ENCODE measurements at places on chromosomes 1 and 21.

GRCh38 chr1:66920543-66920942 is 4.1 kb downstream of the DNAI4 start:
- no peak for DNase-seq
- H3K4me1 ChIP-seq = peaks cover 14% of the 10 kb centered on the region
- no peaks in the 10 kb centered on the region for H3K36me3 ChIP-seq
- H3K27me3 ChIP-seq = no peaks in the 10 kb centered on the region
- H3K4me3 ChIP-seq = no peak overlapping the region
- H3K27ac ChIP-seq = no peak overlapping the region

DNA sequence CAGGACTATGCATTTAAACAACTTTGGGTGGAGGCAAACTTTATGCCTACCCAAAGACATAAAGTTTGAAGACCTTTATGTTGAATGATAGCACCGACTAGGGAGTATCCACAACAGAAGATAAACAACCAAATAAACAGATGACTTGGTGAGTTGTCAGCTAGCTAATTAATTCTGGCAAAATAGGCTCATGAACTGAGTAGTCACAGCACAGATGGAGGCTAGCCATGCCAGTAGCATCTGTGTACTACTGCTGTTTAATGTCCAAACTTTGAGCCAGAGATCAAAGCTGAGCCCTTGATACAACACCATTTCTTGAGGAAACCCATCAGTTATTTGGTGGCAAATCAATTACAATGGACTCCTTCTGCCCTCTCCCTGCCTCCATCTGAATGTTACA is 40.3 kb upstream of the CCDC190 start:
- no peaks in the 10 kb centered on the region for H3K36me3 ChIP-seq
- no peak for DNase-seq
- H3K27me3 ChIP-seq = no peaks in the 10 kb centered on the region
- H3K27ac ChIP-seq = no peak overlapping the region
- H3K4me3 ChIP-seq = no peak overlapping the region

DNA sequence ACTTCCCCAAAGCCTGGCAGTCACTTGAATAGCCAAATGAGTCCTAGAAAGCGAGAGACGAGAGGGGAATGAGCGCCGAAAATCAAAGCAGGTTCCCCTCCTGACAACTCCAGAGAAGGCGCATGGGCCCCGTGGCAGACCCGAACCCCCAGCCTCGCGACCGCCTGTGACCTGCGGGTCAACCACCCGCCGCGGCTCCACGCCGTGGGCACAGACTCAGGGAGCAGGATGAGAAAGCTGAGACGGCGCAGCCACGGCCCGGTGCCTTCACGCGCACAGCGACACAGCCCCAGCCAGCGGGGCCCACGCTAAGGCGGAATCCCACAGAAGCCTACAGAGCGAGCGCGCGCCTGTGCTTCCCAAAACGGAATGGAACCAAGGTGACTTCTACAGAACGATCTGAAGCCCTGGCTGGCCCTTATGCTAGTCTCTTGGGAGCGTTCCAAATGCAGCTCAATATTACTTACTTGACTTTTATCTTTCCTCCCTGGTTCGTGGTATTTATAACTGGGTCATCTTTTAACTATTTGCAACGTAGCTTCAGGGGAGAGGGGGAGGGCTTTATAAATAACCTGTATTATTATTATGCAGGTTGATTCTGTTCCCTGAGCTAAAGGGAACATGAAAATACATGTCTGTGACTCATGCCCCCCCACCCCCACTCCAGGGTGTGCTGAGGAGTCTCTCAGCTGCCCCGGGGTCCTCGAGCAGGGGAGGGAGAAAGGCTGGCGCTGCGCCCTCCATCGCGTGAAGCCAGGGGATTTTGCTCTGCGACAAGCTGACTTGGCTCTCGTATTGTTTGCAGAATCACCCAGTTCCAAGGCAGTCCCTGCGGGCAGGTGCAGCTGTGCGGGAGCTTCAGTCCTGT is 1.7 kb downstream of the TSPEAR start:
- H3K4me3 ChIP-seq = no peak overlapping the region
- no peaks in the 10 kb centered on the region for H3K27me3 ChIP-seq
- no peaks in the 10 kb centered on the region for H3K36me3 ChIP-seq
- H3K27ac ChIP-seq = no peak overlapping the region
- no peak for DNase-seq
- peaks cover 46% of the 10 kb centered on the region for H3K4me1 ChIP-seq

GRCh38 chr1:113928187-113928930 is 765 bp upstream of the HIPK1 start:
- peak overlapping the region; percentile 97 for H3K27ac ChIP-seq
- no peaks in the 10 kb centered on the region for H3K36me3 ChIP-seq
- no peaks in the 10 kb centered on the region for H3K4me1 ChIP-seq
- no peak for DNase-seq
- no peaks in the 10 kb centered on the region for H3K27me3 ChIP-seq
- H3K4me3 ChIP-seq = peak overlapping the region; percentile 79

GRCh38 chr1:20090641-20091040 is 20.6 kb downstream of the PLA2G5 start:
- H3K27ac ChIP-seq = no peak overlapping the region
- peaks cover 53% of the 10 kb centered on the region for H3K36me3 ChIP-seq
- DNase-seq = no peak
- H3K27me3 ChIP-seq = no peaks in the 10 kb centered on the region
- peaks cover 29% of the 10 kb centered on the region for H3K4me1 ChIP-seq

DNA sequence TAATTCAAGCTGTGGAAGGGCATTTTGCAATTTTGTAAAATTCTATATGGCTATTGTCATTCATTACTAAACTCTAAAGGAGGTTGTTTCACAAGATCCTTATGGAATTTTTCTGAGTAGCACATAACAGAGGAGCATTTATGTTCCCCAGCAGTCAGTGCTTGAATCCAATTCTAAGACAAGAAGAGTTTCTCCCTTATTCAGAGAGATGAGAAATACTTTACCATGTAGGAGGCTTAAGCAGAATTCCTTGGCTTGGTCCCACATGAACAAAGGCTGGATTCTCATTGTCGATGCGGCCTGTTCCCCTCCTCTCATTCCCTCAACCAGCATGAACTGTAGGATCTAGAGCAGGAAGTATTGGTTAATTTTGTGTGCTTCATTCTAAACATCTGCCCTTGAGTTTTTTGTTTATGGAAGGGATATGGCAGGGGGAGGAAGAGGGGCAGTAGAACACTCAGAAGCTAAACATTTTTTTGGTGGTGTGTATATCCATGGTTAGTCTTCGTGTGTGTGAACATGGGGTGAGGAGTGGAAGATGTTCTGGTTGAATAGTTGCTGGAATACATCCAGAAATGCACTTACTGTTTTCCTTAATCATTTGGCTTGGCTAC is 74.3 kb downstream of the LAMC1 start:
- H3K27ac ChIP-seq = peak overlapping the region; percentile 13
- no peak for DNase-seq
- no peaks in the 10 kb centered on the region for H3K27me3 ChIP-seq
- H3K4me3 ChIP-seq = no peak overlapping the region

DNA sequence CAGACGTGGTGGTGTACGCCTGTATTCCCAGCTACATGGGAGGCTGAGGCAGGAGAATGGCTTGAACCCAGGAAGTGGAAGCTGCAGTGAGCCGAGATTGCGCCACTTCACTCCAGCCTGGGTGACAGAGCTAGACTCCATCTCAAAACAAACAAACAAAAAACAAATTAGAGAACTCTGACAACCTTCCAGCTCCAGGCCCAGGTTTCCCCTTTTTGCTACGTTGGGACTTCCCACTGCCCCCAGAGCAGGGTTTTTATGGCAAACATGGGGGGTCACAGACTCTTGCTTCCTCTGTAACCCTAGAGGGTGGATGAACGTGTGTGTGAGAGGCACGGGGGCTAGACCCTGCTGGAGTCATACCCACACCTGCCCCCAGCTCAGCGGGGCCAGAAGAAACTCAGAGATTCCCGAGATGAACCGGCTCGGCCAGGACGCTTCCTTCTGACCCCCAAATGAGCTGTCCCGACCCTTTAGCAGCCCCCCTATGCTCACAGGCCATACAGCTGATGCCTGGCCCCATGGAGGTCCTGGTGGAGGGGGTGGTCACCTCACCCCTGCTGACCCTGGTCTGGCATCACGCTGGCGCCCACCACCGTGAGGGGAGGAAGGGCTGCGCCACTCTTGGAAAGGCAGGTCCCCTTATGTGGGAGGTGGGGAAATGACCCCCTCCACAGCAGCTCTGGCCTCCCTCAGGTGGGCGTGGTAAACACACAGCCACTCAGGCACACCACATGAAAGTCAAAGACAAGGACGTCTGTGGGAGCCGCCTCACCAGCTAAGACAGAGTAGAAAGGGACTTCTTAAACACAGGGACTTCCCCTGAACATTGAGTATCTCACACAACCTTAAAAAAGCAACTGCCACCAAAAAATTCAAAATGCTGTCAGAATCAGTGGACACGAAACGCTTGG is 7.1 kb downstream of the GPR157 start:
- H3K4me1 ChIP-seq = peaks cover 39% of the 10 kb centered on the region
- no peak for DNase-seq
- no peaks in the 10 kb centered on the region for H3K27me3 ChIP-seq
- H3K27ac ChIP-seq = peak overlapping the region; percentile 38
- H3K4me3 ChIP-seq = no peak overlapping the region
- H3K36me3 ChIP-seq = no peaks in the 10 kb centered on the region

GRCh38 chr1:190747704-190748103 is 270.0 kb upstream of the BRINP3 start:
- DNase-seq = no peak
- H3K4me3 ChIP-seq = no peak overlapping the region
- no peak overlapping the region for H3K27ac ChIP-seq

- no peaks in the 10 kb centered on the region for H3K36me3 ChIP-seq
- DNase-seq = no peak
- H3K4me3 ChIP-seq = no peak overlapping the region
- H3K4me1 ChIP-seq = peaks cover 2% of the 10 kb centered on the region
These were observed 345.6 kb downstream of the NPHP4 start for GRCh38 chr1:5646486-5647149.

GRCh38 chr1:190022709-190023108 is 455.0 kb downstream of the BRINP3 start:
- no peaks in the 10 kb centered on the region for H3K4me1 ChIP-seq
- no peak overlapping the region for H3K4me3 ChIP-seq
- no peak overlapping the region for H3K27ac ChIP-seq

- no peak overlapping the region for H3K4me3 ChIP-seq
- H3K36me3 ChIP-seq = no peaks in the 10 kb centered on the region
- H3K27ac ChIP-seq = no peak overlapping the region
- H3K27me3 ChIP-seq = no peaks in the 10 kb centered on the region
- DNase-seq = peak; percentile 90
These were observed 46.1 kb upstream of the BACE2 start for GRCh38 chr21:41121785-41122415.

DNA sequence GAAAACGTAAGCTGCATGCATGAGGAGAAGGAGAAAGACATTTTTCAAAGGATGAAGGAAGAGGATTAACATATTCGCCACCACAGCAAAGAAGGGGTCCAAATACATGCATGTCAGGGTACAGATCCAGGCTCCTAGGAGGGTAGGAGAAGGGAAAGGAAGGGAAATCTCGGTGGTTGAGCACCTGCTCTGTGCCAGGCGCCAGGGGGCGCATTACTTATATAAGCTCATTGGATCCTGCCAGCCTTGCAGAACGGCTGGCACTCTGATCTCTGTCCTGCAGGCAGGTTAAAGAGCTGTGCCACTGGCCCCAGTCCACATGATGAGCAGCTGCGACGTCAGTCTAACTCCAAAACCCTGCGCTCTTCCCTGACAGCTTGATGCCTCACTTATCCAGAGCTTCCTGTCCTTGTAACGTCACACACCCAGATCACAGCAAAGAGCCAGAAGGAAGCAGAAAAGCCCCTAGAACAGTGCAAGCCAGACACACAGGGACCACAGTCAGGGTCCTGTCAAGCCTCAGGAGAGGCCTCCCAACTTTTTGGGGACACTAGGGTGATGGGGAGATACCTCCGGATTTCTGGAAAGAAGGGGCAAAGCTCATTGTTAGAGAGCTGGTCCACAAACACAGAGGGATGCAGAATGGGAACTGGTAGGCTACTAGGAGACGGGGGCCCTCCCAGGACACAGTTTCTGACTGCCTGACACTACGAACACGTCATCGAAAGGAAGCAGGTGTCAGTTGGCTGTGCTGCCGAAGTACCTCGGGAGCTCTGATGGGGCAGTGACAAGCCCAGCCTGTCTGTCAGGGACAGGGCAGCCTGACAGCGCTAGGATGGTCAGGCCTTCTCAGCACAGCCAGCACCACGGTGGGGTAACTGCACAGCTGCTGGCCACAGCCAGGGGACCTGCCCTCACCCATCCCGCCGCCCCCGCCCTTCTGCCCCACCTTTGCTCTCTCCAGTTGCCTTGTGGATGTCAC is 99.1 kb downstream of the BEND5 start:
- H3K27ac ChIP-seq = no peak overlapping the region
- H3K4me3 ChIP-seq = no peak overlapping the region
- H3K4me1 ChIP-seq = peaks cover 8% of the 10 kb centered on the region
- peak; percentile 64 for DNase-seq
- H3K27me3 ChIP-seq = no peaks in the 10 kb centered on the region

DNA sequence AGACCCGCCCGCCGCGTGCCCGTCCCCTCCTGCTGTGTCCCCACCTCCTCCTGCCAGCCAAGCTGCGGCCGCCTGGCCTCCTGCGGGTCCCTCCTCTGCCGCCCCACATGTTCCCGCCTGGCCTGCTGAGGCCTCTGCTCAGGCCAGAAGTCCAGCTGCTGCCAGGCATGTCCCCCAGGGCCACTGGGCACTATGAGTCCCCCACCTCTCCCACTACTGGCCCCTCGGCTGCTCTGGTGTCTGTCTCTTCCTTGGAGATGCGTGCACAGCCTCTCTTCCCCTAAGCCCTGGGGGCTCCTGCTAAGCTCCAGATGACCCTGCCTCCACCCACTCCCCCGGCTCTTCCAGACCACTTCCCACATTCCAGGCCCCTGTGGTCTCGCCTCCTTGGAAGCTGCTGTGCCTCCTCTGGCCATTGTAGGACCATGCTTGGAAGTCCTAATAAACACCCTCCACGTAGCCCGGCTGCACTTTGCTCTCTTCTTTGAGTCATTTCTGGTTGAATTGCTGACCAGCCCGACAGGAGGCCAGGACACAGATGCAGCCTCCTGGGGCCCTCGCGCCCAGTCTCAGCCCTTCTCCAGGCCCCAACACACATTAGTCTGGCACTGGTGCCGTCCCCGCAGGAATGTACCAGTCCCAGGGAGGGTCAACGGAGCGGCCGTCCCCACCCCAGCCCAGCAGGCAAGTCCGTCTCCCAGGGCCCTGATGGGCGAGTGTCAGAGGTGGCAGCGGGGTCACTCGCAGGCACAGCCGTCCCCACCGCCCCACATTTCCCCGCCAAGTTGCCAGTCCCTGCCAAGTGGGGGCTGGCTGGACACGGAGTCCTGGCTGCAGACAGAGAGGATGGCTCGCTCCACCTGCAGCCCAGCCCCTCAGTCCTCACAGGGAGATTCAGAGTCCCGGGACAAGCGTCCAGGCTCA is 1.1 kb downstream of the KRTAP10-12 start:
- H3K27ac ChIP-seq = no peak overlapping the region
- peak; percentile 44 for DNase-seq
- H3K4me1 ChIP-seq = no peaks in the 10 kb centered on the region
- no peaks in the 10 kb centered on the region for H3K27me3 ChIP-seq
- H3K4me3 ChIP-seq = no peak overlapping the region
- H3K36me3 ChIP-seq = no peaks in the 10 kb centered on the region

Data from right atrium auricular region (tissue), 2 donors.